ENCODE measurements at places on chromosomes 7 and 10.

DNA sequence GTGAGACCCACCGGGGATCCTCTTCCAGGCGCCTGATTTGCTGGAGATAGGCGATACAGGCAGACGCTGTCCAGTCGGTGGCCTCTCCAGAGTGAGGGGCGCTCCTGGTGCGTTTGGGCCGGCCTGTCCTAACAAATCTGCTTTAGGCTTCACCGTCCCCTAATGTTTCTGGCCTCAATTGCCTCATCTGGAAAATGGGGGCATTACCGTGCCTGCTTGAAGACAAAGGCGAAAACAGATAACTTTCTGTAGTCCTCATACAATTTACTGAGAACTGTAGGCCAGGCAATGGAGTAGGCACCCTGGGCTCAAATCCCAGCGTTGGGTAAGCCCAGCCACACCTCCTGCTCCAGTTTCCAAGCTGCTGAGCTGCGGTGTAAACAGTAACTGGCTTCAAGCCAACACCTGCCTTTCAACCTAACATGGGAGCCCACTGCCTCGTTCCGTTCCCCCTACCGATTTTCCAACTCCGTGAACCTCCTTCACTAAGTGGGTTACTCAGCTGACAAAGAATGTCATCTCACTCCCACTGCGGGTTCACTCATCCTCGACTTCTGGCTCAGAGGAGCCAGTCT lies 589 bp upstream of the ZFAND4 start:
- peak; percentile 19 for DNase-seq

- DNase-seq = no peak
Observed at GRCh38 chr10:650441-650851, 39.0 kb downstream of the DIP2C start.

DNA sequence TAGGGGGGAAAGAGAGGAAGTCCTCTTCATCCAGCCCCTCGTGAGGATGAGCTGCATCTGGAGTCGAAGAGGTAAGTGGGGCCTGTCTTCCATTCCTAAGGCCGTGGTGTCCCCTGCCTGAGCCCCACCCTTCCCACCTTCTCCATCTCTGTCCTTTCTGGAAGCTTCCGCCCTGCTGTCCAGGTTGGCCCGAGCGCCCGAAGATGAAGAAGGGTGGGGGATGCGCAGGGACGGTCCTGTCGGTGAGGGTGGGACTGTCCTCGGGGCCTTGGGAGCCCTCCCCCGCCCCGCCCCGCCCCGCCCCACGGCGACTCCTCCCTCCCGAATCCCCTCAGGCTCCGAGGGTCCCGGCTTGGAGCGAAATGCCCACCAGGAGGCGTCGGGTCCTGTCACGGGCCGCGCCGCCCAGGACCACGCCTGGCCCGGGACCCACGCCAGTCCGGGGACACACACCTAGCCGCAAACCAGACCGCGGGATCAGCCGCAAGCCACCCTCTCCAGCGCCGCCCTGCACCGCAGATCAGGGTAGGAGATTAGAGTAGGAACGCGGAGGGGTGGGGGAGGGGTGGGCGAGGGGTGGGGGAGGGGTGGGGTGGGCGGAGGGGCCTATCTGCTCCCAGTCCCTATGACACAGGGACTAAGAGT lies 15.3 kb downstream of the GPRIN2 start:
- DNase-seq = no peak

DNA sequence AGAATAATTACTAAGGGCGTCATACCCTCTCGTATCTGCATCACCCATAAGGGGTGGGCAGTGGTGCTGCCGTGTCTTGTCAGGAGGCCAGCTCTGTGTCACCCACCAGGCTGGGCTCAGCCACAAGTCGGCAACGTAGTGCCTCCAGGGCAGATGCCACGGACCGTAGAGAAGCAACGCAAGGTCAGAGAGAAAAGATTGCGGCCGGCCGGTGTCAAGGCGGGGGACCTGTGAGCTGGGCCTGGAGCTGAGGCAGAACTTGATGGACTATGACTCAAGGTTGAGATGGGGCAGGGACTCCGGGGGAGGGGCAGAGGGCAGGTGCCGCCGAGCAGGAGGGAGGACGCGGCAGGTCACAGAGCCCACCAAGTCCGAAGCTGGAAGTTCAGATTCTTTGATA lies 29.5 kb downstream of the FOXK1 start:
- DNase-seq = no peak

DNA sequence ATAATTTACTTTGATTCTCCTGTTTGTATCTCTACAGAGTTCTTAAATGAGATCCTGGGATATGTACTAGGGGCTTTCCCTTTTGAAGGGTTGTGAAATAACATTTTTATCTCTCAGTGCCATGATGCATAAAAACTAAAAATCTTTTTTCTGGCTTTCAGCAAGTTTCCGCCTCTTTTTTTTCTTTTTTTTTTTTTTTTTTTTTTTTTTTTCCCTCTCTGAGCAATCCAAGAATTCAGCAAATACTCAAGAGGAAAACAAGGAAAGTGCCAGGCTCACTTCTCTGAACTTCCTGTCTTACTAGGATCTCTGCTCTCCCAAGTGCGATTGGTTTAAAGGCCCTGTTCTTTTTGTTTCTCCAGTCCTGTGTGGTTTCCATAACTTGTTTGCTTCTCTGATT lies 79.9 kb downstream of the HYCC1 start:
- DNase-seq = no peak

DNA sequence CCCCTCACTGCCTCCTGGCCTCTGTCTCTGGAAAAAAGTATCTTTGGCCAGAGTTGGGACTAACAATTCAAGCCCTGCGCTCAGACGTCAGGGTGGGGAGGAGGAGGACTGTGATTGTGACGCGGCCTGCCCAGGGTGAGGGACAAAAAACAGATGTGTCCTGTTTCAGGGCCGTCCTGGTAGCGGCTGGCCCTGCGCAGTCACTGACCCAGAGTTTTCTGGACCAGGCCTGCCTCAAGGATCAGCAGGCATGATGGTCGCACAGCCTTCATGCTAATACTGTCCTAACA lies 110.1 kb downstream of the CYTH3 start:
- no peak for DNase-seq

DNA sequence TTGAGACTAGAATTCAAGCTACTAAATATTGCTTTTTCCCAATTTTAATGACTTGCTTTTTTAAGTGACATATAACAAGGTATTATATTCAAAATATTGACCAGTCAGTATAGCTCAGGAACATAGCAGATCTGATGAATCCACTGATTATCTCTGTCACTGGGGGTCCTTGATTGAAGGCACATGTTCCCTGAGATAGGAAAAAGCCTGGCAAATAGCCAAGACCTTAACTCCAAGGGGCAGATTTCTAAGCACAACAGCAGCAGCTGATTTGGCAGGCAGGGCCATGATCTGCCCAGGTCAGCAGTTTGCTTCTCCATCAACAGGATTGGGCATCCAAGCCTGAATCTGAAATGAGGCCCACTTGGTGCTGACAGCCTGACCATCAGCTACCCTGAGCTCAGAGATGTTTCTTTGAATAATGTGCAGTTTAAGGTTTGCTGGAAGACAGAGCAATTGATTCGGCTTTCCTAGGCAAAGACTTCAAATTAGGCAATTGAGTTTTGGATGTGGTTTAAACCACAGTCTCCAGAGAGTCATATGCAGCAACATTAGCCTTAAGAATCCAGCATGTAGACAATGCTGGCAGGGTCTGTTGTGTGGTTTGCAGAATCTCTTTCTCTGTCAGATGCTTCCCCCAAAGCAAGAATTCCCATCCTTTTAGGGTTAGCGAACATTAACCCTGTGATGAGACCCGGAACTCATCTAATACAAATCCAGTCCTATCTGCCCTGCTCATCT lies 352.6 kb downstream of the ADRA2A start:
- DNase-seq = no peak

DNA sequence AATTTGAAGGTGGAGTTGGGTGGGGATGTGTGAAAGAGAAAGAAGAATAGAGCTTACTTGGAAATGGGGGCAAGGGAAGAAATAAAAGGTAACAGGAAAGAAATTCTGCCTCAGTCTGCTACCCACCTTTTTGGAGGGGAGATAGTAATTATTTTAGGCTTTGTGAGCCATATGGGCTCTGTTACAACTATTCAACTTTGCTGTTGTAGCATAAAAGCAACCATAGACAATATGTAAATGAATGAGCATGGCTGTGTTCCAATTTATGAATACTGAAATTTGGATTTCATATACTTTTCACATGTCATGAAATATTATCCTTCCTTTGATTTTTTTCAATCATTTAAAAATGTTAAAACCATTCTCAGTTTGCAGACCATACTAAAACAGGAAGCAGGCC lies 176.9 kb downstream of the HPSE2 start:
- DNase-seq = no peak

- no peak for DNase-seq
Observed at GRCh38 chr7:137476937-137477336, 133.4 kb upstream of the PTN start.

- no peak for DNase-seq
Observed at GRCh38 chr10:79158402-79159097, 89.8 kb downstream of the ZMIZ1 start.
